ENCODE measurements at places on chromosomes 1 and 21.

DNA sequence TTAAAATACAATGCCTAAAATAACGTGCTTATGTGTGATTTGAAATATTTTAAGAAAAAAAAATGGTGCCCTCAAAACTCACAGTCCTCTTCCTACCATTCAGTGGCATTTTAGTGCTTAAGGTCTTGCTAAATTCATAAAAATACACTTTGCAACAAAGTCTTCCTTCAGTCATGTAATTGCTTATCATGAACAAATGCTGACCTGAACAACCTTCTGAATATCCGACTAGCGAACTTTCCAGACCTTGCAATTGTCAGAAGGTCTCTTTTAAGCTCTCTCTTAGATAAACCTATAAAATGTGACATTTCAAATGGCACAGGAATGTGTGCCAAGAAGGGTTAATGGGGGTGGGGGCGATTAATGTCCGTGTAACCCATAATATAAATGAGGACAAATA is 858 bp downstream of the BRINP3 start:
- DNase-seq, result no peak

- DNase-seq, result no peak
These were observed 69.8 kb downstream of the TBX15 start for GRCh38 chr1:118918230-118918939.

DNA sequence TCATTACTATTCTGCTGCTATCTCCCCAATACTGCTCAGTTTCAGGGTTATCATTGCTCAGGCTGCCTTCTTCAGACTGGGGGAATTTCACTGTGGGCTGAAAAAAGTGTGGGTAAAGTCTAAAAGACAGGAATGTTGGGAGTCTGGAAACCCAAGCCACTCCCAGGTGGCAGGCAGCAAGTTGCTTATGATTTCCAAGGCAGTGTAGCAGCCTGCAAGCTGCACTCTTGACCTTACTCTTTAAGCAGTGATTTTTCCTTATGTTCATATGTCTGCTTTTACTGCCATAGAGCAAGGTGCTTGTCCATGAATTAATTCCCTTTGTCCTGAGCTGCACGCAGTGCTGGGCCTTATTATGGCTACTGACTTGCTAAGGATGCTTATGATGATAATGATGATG is 53.1 kb downstream of the PHC2 start:
- DNase-seq, result no peak

DNA sequence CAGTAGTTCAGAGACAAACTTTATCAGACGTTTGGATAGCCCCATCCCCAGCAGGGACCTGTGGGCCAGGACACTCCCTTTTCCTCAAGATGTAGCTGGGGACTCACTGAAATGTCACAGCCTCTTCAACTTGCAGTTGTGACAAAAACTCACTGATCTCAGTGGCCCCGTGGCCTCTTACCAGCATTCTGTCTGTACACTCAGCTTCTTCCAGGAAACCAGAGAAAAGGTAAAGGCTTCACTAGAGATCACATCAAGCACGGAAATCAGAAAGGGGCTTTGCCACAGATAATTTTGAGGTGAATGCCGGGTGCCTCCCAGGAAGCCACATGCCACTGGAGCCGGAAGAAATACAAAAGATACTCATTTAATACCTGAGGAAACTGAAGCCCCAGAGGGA is 122.2 kb downstream of the CCDC185 start:
- DNase-seq, result no peak

- DNase-seq, result no peak
These were observed 36.7 kb downstream of the NTMT2 start for GRCh38 chr1:170182442-170182841.

DNA sequence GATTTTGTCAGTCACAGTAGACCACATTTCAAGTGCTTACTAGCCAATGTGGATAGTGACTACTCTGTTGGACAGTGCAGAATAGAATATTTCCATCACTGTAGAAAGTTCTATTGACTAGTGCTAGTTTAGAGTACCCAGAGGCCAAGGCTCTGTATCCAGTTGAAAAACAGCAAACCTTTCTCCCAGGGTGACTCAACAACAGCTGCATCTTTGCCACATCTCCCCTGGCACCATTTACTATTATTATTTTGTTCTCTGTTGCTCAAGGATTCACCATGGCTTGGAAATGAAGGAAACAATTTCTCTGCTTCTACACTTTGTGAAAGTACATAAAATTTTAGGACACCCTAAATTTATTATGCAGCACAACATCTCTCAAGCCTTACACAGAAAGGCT is 85.3 kb upstream of the WDR26 start:
- DNase-seq, result no peak

GRCh38 chr1:14666962-14667650 is 68.6 kb downstream of the KAZN start:
- DNase-seq, result no peak

DNA sequence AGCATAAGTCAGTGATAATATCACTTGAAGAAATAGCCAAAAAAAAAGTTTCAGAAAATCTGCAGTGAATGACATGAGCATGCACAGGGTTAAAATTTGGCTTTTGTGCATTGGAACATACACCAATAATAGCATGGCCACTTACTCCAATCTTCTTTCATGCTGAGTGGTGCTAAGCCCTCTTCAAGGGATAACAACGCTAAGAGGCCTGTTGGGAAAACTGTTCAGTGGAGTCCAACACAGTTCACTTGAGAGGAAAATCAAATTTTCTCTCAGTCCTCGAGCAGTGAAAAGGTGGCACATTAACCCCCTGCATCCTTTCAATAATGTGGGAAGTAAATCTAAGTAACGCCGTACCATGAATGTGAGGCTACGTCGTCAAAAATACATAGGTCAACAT is 264.7 kb downstream of the SPATA17 start:
- no peak for DNase-seq

- DNase-seq, result no peak
These were observed 16.7 kb upstream of the TRIM63 start for GRCh38 chr1:26084091-26084561.

DNA sequence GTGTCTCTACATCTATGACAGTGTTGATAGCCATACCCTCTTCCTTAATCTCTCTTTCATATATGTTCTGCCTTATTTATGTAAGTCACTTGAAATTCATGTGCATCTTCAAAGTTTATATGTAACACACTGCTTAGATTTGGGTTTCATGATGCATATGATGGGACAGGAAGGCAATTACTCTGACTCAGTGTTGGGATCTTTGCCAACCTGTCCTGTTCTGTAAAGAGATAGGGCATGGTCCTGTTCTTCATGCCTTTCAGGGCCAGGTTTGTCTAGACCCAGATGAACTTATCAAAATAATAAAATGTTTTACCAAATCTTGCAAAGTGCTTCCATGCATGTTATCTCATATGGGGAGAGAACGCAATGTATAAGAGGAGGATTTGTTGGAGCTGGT is 69.5 kb downstream of the TMPRSS15 start:
- DNase-seq, result no peak

DNA sequence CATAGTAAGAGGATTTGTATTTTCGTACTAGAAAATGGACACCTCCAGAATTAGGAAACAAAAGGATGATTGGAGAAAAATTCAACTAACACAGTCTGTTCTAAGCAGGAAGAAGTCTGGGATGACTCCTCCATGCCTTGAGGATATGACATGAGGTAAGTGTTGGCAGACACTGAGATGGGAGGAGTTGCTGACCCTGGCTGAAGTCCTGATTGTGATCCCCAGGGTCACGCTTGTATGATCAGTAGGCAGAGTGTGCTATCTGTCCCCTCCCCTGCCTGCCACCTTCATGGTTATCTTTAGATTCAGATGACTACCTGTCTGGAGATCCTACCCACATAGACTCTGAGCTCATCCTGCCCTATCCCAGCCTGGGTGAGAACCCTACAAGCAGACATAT is 249.1 kb downstream of the C1orf94 start:
- no peak for DNase-seq

DNA sequence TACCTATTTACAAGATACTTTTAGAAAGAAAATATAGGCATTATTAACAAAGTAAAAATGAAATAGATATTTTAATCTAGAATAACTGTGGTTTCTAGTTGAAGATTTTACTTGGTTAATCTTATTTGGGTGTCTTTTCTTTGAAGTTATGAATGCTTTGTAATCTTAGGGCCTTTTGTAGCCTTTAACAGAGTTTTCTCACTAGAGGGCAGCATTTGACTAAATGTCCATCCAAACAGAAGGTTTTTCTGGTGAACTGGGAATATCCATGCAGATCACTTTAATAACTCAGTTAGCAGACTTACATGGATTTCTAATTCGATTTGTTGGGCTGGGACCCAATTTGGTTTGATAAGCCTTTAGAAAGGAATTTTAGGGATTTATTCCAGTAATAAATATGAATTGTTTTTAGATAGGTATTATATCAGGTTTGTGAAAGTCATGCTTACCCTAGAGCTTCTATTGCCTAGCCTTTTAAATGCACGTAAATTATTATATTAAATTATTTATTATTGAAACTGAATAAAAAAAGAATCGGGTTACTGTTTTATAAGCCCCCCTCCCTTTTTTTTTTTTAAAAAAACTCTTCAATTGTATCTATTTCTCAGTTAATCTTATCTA is 119.7 kb downstream of the ZNF326 start:
- no peak for DNase-seq

DNA sequence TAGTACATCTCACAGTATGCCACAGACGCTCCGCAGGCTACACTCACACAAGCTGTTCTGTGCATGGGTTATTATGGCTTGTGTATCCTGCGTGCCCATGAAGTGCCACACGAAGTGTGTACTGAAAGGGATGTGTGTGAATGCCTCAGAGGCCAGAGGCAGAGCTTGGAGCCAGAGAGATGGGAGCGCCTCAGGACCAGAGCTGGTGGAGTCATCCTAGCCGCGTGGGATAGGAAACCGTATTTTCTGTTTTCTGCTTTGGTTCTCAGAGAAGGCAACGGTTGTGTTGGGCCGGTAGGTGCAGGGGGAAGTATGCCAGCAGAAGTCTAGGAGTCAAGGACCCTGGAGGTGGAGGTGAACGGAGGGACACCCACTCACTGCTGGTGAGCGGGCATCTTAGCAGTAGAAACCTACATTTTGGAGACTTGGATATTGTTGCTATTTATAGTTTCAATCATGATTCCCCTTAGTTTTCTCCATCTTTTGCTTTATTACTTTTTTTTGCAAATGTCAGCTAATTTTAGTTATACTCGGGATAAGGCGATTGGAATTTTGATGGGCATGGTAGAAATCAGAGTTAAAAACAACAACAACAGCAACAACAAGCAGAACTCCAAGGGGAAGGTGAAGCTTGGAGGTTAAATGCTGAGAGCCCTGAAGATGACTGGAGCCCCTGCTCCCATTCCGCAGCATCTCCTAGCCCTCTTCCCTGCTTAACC is 188.2 kb downstream of the DYRK1A start:
- DNase-seq, result no peak

- DNase-seq, result no peak
These were observed at the start of gene CASQ1 for GRCh38 chr1:160189649-160190625. Gene CASQ1 (plus strand): TSS chr1:160190575. CDS start chr1:160190752, 177 bp downstream.

All from activated naive CD8-positive, alpha-beta T cell treated with anti-CD3 and anti-CD28 coated beads, Interleukin-2, amount 10 ng/mL, durations not matched to agents 7 days and 5 days (primary cell).